ENCODE measurements at places on chromosomes 3 and 15.
A peak's percentile ranks its signal among the peaks of the same experiment; 100 is the strongest.

GRCh38 chr15:51374131-51374530 is 32.7 kb downstream of the GLDN start:
- DNase-seq: no peak

DNA sequence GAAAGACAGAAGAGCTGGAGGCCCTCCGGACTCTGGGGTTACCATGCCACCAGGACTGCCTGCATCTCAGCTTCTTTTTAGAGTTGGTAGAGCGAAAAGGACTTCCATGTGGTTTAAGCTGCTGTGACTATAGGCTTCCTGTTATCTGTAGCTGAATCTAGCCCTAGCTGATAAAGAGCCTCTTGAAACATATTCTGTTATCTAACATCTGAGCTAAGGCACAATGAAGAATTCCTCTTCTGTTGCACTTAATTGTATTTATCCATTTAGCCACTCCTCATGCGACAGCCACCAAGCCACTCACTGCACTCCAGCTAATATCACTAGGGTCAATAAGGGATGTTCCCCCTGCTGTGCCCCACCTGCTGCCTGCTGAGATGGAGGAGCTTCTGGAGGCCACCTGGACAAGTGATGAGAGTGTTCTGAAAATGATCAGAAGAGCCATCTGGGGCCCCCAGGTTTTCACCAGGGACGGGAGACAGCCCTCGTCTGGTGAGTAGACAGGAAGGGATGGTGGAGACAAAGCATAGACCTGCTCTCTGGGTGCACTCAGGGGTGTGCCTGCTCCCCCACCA is 94.6 kb upstream of the PLXNA1 start:
- DNase-seq: no peak

GRCh38 chr3:183537295-183537730 is 18.2 kb downstream of the KLHL6 start:
- DNase-seq: peak; percentile 97

GRCh38 chr3:157051055-157051454 is 108.9 kb downstream of the CCNL1 start:
- no peak for DNase-seq

DNA sequence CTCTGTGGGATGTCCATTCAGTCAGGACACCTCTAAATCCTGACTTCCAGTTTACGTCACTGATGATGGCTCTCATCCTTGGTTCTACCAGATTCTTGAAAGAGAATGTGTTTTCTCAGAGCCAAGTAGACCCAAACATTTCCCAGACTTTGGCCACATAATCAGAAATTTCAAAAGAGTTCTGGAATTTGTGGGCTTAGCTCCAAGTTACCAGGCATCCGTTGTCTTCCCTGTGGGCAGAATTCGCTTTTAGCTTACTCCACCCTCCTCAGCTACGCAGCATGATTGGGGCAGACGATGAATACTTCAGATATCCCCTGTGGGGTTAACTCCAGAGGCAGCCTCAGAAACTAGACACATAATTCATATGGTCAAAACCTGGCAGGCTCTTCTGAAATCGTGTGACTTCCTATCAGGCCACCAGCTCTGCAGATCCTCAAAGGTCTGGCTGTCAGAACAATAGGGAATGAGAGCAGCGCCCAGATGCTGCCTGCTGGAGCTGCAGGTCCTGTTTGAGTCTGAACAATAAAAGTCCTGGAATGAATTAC is 30.6 kb downstream of the CRTC3 start:
- DNase-seq: peak; percentile 99

DNA sequence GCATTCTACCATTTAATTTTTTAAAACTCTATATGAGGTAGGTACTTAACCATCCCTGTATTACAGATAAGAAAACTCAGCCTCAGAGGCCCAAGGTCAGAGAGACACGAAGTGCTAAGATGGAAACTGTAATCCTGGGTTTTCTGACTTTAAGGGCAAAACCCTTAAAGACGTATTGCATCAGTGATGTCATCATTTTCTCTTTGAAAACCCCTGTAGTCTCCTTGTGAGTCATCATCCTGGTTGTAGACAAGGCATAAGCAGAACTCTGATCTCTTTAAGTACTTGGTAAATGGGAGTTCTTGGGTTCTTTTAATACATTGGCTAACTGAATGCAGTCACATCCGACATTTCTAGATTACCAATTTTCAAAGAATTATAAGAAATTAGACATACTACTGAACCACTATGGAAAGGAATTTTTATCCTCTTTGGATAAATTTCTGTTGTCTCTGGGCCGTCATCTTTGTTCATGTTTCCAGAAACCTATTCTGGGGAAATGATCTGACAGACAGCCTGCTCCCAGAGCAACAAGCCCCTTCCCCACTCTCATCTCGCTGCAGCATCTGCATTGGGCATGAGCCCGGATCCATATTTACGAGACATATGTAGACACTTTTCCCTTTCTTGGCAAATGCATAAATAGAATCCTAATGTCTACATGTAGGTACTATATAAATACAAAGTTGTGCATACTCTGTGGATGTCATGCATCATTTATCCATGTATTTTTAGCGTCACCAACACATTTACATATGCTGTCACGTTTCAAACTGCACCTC is 48.7 kb upstream of the MDFIC2 start:
- DNase-seq: peak; percentile 55

- peak; percentile 45 for DNase-seq
Observed at GRCh38 chr15:48748535-48748934, 62.3 kb downstream of the CEP152 start.

DNA sequence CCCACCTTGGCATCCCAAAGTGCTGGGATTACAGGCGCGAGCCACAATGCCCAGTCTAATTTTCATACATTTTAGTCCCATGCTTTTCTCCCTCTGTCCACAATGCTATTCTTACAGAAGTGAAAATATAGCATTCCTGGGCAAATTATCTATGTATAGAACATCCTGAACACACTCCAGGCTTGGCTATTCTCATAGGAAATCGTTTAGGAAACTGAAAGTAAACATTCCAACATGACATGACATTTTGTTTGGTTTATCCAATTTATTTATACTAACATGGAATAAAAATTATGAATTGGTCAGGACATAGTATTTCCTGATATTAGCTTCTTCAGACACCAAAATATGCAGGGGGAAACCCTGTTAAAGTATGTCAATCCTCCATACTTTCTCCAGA is 52.6 kb downstream of the SYNM start:
- DNase-seq: no peak

- DNase-seq: peak; percentile 39
Observed at GRCh38 chr3:187963003-187963676, 190.8 kb upstream of the LPP start.

- no peak for DNase-seq
Observed at GRCh38 chr3:31039145-31039544, 144.7 kb upstream of the GADL1 start.

GRCh38 chr3:107367353-107367752 is 9.9 kb upstream of the CCDC54 start:
- peak; percentile 75 for DNase-seq

DNA sequence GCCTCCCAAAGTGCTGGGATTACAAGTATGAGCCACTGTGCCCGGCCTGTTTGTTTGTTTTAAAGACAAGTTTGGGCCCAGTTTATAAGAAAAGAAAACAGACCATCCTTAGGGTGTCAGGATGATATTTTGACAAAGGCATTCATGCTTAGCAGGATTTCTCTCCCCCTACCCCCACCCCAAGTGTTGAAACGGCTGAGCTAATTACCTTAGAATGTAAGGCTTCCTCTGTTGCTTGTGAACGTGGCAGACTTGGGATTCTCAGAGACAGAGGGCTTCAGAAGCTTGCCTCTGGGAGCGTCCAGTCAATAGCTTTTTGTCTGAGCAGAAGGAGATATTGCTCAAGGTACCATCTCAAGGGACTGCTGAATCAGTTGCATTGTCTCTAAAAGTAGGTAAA is 24.0 kb downstream of the FLNB start:
- DNase-seq: peak; percentile 82

DNA sequence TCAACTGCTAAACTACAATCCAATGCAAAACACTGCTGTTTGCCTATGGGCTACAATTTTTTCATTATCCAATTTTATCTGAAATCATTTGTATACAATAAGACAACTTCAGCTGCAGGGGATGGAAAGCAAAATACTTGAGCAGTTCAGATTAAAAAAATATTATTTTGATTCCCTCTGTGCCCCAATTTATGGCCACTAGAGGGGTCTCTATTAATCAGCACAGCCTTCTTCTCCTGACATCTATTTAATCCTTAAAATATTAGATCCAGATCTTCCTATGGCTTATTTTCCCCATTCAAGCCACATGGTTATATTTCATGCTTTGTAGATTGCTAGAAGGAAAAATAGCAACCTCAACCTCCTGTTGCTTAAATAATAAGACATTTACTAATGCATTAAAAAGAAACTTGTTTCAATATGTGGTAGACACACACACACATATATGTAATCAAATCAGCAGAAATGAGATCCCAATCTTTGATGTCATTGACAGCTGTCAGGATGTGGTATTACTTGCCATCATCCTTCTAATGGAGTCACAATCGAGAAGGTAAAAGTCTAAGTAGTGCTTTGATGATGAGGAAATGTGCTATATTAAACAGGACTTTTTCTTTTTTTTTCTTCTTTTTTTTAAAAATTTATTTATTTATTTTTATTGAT is 104.2 kb downstream of the P2RY1 start:
- DNase-seq: no peak

DNA sequence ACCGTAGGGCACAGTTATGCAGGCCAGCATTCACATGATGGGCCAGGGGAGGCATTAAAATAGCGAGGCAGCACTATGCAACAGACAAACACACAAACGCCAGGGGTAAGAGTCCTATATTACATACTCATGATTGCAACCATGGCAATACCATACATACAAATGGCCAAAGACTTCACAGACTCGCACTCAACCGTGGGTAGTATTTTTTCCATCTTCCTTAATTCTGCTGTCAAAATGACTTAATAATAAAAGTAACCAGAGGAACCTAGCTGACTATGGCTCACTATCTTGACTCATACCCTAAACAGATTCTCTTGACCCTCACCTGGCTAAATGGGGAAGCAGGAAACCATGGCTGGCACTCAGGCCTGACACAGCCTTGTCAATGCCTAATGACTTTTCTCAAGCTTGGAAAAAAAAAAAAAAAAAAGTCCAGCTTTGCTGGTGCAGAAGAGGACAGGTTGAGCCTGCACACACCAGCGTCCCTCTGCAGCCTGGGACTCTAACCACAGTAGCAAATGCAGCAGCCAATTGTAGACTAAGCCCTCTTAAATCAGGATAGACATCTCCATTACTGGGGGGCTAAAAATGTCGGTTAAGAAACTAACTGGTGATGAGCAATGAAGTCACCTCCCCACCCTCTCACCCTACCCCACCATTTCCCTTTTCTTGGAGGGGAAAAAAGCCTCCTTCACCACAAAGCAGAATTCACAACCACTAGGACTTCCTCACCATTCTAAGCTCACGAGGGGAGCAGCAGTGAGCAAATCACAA is 23.1 kb downstream of the CCDC12 start:
- no peak for DNase-seq

GRCh38 chr3:58293516-58293915 is 12.5 kb upstream of the RPP14 start:
- no peak for DNase-seq

DNA sequence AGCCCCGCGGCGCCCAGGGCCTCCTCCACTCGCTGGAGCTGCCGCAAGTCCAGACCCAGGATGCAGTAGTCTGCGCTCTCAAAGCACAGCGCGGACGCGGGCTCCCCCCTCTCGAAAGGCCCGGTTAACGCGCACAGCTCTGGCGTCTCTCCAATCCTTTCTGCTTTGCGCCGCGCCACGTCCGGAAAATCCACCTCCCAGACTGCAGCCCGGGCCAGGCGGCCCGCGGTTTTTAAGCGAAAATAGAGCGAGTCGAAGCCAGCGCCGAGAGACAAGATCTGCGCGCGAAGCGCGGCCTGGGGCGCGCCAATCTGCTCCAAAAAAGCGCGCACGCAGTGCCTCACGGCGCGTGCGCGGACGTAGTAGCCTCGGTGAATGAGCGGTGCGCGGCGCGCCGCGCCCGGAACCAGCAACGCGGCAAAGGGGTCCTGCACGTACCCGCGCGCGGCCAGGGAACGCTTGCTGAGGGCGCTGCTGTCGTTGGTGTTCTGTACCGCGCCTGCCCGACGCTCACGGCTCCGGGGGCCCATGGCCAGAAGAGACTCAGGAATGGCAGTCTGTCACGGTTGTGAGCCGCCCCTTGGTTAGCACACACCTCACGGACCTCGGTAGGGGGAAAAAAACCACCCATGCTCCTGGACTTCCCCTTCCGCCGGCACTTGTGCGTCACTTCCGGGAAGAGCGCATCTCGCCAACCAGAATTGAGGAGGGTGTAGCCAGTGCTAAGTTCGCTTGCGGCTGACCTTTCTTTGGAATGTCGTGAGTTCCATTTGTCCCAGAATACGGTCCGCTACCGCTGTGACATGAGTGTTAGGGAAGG is at the start of gene LCMT2:
Gene LCMT2, minus strand, starts transcription at position 614 of the 820 bp plus-strand sequence. Its CDS starts 84 bp downstream, at position 530.
- DNase-seq: peak; percentile 92

DNA sequence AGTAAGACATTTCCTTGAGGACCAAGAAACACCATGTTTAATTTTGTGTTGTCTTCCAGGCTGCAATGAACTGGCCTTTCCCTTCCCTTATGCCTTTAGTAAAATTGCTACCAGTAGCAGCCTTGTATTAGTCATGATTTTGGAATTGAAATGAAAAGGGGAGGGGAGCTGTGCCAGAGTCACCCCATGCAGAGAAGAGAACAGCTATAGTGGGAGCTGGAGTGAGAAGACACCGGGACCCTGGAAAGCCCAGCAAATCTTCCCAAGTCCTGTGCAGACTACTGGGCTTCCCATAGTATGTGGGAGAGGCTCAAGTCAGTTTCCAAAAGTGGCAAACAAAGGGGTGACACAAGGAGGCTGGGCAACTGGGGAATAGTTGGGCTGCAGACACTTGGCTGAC is 178.5 kb downstream of the NR1D2 start:
- no peak for DNase-seq

- DNase-seq: peak; percentile 6
Observed at GRCh38 chr3:94429517-94429916, 366.7 kb downstream of the NSUN3 start.

- DNase-seq: peak; percentile 89
Observed at GRCh38 chr3:186259612-186260383, 102.2 kb downstream of the DGKG start.

- DNase-seq: no peak
Observed at GRCh38 chr3:139619484-139619883, 58.3 kb downstream of the NMNAT3 start.

GRCh38 chr3:181311186-181311585 is 321.6 kb upstream of the DNAJC19 start:
- DNase-seq: no peak

DNA sequence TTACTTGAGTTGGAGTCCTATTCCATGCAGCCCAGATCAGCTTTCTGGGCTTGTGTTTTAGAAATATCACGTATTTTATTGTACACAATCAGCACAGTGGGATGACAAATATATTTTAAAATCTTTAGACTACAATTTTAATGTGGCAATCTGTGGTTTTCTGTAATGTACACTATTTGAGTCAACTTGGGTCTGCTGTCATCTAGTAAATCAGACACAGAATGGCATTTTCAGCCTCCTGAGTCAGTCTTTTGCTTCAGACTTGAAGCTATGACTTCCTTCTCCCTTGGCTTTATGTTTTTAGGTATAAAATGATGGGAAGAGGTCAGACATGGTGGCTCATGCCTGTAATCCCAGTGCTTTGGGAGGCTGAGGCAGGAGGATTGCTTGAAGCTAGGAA is 232.1 kb downstream of the NECTIN3 start:
- peak; percentile 82 for DNase-seq

Measured in amniotic epithelial cell (primary cell).